ENCODE measurements at places on chromosomes 4 and X.

DNA sequence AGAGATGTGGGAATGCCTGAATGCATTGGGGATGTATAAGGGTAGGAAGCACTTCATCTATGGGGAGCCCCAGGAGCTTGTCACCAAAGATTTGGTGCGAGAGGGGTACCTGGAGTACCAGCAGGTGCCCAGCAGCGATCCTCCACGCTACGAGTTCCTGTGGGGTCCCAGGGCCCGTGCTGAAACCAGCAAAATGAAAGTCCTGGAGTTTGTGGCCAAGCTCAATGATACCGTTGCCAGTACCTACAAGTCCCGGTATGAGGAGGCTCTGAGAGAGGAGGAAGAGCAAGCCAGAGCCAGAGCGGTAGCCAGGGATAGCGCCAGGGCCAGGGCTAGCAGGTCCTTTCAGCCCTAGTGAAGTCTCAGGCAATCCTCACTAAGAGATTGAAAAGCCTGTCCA is 3.8 kb downstream of the MAGEB17 start:
- DNase-seq: no peak

DNA sequence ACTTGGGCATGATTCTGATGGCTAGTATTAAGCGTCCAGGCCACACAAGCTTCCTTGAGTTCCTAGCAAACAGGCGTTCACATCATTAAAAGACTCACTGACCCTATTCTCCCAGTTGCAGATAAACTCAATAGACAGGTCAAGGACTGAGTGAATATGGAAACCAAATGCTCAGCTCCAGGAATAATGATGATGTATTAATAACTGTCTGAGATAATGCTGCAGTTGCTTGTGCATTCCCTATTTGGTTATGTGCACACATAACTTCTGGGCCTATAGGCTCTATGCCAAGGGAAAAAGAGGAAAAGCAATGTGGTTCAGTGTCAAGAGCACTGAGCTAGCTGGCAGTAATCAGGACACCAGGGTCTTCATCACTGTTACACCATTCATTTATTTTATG is 3.5 kb downstream of the RAB9B start:
- no peak for DNase-seq

- DNase-seq: no peak
Measured at GRCh38 chr4:20095805-20096541, 155.7 kb upstream of the SLIT2 start.

DNA sequence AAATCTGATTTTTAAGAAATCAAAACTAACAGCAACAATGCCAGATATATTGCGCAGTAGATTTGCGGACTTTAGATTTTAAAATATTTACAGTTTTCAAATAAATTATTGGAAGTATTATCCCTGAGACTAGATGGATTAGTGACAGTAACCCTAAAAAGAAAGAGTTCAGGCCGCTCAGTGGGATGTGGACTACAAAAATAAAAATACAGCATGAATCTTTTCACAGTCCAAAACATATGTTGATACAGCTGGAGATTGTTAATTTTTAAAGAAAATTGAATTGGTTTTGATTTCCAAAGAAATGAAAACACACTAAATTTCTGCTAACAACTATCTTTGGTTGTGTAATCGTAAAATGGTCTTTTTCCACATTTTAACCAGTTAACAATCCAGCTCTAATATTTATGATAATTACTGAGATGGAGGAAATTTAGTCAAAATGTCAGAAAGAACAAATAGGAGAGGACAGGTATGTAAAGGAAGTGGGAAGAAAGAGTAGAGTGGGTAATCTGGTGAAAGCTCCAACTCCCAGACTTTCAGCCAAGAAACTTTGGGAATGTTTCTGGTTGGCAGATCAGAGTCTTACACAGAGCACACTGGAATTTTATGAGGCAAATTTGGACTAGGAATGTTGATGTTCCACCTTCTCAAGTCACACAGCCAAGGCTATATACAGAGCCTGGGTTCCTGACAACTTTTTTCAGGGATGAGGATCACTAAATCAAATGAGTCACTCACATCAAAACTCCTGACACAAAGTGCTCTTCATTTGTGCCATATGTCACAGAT is 15.1 kb downstream of the C4orf36 start:
- no peak for DNase-seq

DNA sequence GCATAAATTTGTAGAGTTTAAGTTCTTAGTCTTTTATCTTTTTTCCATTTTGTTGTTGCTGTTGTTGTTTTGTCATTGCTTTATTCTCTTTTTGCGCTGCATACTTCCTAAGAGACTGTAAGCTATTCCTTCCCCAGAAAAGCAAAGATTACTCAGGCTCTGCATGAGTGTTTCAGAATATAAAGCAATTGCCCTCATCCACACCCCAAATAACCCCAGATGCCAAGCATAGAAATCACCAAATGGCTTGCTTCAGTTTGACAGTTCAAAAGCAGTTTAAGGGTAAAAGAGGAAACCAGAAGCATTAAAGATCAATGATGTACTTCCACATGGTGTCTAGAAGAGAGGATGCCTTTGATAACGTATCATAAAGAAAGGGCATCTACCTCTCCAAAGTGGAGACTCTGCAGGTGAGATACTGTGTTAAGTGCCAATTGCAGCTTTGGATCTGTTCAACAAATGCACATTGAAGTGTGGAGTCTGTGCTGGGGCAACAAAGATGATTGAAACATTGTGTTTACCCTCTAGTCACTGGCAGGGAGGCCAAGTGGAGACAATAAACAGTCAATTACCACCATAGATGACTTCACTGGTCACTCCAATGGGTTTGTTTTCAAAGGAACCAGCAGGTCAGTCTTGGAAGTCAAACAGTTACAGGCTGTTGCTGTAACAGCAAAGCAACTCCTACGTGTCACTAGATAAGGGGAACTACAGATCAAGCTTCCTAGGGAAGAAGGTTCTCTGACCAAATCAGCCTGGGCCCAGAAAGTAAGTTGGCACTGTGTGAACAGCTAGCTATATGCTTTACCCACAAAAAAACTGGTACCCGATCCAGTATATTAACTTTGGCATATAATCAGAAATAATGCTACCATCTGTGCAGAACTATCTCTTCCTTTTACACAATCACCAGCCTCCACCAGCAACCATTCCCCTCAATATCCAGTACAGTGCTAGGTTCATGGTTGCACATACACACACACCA is 40.6 kb upstream of the IL21 start:
- DNase-seq: no peak

DNA sequence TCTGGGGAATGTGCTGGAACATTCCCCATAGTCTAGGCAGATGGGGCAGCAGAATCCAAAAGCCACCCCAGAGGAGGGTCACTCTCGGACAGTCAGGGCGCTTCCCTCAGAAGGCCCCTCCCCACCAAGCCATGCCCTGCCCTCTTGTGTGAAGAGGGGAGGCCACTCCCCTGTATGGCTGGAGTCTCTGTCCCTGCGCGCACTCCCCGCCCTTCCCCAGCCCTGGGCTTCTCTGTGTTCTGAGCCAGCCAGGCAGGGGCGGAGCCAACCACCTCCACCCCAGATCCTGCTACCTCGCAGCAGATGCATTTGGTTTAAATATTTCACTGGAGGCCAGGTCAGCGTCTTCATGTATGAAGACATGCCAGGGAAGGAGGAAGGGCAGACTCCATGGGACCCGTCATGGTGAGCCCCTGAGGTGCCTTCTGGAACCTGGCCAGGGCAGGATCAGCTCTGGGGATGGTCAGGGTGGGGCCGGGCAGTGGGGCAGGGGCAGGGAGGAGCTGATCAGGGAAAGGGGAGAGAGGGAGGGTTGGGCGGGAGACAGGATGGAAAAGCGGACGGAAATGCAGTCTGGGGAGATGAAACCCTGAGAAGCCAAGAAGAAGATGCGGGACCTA is 107.3 kb downstream of the ADRA2C start:
- no peak for DNase-seq

GRCh38 chr4:743463-744211 is 38.0 kb downstream of the PCGF3 start:
- no peak for DNase-seq

DNA sequence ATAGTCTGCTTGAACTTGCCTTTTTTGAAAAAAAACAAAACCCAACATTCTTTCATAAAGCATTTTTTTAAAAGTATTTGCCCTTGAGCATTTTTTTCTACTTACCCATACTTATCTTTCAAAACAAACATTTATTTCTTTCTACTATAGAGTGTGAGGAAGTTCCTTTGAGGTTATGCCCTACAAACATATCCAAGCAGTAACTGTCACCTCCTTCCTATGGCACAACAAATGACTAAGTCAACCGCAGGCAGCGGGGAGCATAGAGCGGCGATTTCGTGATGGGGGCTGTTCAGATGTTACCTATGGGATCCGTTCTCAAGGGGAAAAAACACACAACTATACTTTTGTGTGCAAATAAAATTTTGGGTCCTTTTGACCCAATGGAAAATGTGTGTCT is 19.4 kb downstream of the SPRY1 start:
- DNase-seq: peak; percentile 23

- no peak for DNase-seq
Measured at GRCh38 chrX:53077207-53078197, 4.7 kb upstream of the TSPYL2 start.

- no peak for DNase-seq
Measured at GRCh38 chrX:11151799-11152559, 40.8 kb downstream of the HCCS start.

- DNase-seq: no peak
Measured at GRCh38 chr4:153084224-153084979, 119.8 kb upstream of the TRIM2 start.

GRCh38 chr4:951594-952468 is 19.6 kb downstream of the TMEM175 start:
- DNase-seq: no peak

DNA sequence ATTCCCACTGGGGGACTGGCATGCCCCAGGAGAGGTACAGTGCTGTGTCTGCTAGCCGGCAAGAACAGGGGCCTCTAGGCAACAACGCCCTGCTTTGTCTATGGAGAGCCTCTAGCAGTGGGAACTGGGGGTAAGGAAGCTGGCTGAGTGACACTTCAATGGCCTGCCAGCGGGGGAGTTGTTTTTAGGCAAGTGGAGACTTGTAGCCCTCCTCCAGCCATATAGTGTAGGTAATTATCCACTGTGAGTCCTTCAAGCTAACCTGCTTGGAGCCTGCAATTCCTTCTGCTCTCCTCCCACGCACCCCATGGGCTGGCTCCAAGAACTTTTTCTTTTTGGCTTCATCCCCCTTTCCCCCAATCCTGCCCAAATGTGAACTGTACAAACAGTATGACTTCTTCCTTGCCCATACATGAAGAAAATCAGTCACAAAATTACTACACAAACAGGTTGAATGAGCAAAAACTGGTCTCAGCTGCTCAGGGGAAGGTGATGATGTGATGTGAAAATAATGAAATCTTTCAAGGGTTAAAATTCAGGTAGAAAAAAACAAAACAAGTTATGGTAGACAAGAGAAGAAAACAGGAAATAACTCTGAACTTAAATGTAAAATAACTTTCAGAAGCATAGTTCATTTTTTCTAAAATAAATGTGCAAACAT is 33.1 kb downstream of the LEF1 start:
- DNase-seq: no peak

DNA sequence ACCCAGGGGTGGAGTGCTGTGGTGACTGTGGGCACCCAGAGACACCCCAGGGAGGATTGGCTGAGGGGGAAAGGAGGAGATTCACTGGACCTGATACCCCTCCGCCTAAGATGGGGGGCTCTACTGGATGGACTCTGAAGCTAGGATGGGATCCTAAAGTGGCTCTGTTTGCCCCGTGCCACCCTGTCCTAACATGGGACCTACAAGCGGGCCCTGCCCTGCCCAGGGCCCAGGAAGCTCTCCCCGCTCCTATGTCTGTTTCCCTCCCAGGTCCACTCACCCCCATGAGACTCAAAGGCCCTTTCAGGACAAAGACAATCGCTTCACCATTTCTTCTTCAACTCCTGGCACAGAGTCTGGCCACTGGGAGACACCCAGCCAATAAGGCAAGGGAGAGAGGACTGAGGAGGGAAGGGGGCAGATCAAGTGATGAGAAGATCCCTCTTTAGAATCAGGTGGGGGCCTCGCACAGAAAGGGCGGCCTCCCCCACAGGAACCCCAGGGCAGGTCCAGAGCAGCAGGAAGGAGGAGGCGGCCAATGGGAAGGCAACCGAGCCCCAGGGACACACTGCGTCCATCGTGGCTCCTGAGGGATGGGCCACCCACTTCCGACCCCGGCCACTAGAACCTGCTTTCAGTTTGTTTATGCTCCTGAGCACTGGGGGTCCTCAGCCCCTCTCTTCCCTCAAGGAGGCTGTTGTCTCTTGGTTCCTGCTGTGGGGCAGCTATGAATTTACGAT is 155.4 kb downstream of the AFAP1 start:
- DNase-seq: no peak

GRCh38 chr4:76354517-76355473 is 48.3 kb downstream of the STBD1 start:
- DNase-seq: no peak

GRCh38 chr4:104869831-104870230 is 276.8 kb upstream of the TET2 start:
- DNase-seq: no peak

DNA sequence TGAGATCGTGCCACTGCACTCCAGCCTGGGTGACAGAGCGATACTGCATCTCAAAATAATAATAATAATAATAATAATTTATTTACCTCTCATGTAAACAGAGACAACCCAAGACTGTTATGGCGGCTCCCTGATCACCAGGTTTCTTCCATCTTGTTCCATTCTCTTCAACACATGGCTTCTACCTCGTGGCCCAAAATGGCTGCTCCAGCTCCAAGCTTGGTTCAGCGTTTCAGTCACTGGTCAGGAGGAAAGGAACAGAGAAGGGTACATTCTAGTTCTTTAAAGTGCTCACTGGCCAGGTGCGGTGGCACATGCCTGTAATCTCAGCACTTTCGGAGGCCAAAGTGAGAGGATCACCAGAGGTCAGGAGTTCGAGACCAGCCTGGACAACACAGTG is 24.9 kb upstream of the CHRNA9 start:
- DNase-seq: no peak

GRCh38 chr4:30716681-30717207 is 3.4 kb upstream of the PCDH7 start:
- no peak for DNase-seq

DNA sequence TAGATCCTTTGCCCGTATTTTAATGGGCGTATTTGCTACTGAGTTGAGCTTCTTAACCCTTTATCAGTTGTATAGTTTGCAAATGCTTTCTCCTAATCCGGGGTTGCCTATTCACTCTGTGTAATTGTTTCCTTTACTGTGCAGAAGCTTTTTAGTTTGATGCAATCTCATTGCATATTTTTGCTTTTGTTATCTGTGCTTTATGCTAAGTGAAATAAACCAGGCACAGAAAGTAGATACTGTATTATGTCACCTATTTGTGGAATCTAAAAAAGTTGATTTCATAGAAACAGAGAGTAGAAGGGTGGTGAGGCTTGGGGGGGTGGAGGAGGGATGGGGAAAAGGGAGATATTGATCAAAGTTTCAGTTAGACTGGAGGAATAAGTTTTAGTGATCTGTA is 17.7 kb downstream of the OGT start:
- no peak for DNase-seq

DNA sequence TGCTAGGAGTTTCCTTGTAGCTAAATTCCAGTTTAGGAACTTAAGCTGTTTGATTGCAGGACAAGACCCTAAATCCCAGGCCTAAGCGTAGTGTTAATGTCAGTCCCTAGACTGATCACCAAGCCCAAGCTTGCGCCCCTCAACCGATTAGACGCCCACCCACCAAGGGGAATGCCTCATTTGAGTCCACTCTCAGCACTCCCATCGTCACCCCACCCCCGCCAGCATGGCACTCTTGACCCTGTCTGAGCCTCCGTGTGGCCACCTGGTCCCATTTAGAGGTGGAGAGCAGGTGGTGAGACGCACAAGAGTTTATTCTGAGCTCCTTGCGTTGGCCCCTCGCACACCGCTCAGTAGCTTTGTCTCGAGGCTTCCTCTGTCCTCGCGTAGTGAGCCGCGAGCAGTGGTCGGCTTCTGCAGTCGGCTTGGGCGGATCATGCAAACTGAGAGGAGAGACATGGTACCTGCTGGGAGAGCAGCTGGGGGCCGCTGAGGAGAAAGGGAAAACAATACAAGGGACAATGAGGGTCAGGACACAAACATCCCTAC is 48.5 kb upstream of the ZNF157 start:
- DNase-seq: no peak
